ENCODE measurements at places on chromosomes 12 and 14.

DNA sequence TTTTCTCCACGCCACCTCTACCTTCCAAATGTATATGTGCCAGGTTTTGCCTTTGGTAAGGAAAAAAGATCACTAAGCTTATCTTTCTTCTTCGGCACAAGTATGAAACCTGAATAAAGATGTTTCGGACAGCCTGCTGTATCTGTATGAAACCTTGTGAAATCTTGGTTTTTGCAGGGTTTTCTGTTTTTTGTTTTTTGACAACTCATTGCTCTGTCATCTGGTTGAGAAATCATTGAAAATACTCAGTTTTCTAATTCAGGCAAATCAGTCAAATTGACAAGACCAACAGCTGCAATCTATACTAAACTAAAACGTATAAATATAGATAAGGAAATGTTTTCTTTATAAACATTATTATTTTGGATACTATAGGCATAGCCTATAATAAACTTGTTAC lies 63.1 kb upstream of the FGD4 start:
- no peak for DNase-seq

GRCh38 chr14:22555384-22556011 lies 33.5 kb downstream of the DAD1 start:
- peak; percentile 65 for DNase-seq

GRCh38 chr14:66824251-66824650 lies 316.3 kb downstream of the GPHN start:
- DNase-seq: no peak

DNA sequence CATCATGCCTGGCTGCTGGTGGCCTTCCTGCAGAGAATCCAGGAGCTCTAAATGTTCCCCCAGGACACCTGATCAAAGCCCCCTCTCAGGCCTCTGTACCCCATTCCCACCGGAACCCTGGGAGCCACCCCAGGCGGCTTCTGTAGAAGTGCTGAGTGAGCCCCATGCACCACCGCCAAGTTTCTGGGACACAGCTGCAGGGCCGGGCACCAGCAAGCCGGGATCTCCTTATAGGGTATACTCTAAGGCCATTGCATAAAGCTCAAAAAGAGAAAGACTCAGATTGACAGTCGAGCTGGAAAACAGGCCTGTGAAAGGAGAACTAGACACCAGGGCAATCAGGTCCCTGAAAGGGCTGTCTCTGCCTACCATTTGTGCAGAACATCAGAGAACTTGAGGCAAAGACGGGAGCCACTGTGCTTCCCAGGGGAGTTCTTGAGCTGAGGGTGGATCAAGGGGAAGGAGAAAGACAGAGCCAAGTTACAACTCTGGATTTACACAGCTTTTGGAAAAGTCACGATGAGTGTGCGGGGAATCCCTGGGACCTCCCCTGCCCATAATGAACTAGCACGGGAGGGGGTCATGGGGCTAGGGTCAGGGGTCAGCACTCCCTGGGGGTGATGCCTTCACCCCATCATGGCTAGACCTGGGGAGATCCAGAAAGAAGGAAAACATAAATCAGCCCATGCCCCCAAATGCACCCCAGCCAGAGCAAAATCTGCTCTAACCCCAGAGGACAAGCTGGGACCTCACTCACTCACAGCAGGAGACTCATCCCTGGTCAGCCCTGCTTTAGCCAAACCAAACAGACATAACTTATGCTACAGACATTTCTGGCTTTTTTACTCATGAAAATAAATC lies 51.1 kb downstream of the ITPK1 start:
- DNase-seq: no peak

DNA sequence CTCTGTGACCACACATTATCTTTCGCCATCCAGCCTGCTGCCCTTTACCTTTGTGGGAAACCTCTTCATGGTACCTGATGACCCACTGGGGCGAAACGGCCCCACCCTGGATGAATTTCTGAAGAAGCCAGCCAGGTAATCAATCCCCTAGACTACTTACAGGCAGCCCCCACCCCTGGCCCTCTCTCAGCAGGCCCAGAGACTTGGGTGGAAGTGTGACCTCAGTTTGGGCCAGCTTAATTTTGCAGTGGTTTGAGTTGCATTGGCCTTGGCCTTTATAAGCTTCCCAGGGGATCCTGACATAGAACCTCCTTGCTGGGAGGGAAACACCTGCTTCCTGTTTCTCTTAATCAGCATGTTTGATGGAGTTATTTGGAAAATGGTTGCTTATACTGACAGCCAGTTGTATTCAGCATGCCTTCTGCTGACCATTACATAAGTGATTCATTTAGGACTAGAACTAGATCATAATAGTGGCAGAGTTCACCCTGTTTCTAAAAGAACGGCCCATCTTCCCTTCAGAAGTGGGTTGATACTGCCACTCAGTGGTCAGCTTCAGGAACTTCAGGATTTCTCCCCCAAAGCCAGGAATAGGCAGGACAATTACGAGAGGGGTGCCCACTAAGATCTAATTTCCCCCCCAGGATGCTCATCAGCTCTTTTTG lies 6.1 kb downstream of the SDR39U1 start:
- DNase-seq: peak; percentile 61

All from CD4-positive, alpha-beta T cell treated with Interleukin-4 for 1 hour (primary cell).